ENCODE measurements at places on chromosomes 5 and 9.

GRCh38 chr5:179319741-179320281 lies 25.4 kb downstream of the ADAMTS2 start:
- DNase-seq = no peak

DNA sequence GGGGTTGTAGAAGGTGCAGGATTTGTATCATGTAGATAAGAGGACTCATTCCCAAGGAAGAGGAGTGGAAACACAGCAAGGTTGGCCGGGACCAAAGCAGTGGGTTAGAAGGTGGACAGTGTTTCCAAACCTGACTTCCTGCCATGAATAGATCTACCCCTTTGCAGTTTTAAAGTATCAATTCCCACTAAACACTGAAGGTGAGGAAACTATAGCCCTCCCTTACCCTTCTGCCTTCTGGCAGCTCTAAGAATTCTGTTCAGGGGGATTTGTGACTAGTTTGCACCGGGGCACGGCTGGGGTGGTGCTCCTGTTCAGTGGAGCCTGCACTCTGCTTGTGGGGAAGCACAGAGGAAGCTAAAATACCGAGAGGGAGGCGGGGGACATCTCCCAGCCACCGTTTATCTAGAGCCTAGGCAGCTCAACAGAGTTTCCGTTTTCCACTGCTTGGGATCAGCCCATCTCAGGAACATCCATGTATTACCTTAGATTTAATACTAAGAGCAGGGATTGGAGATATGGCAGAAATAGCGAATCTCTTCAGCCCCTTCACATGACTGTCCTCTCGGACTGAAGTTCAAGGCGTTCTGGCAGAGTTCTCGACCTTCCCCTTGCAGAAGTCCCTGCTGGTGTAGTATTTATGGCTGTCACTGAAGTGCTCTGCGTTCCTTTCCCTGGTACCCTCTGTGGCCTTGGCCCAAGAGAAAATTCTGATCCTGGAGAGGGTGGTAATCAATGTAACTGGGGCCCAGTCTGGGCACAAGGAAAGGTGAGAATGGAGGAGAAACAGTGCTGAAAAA lies 5.4 kb downstream of the ISL1 start:
- DNase-seq = no peak

DNA sequence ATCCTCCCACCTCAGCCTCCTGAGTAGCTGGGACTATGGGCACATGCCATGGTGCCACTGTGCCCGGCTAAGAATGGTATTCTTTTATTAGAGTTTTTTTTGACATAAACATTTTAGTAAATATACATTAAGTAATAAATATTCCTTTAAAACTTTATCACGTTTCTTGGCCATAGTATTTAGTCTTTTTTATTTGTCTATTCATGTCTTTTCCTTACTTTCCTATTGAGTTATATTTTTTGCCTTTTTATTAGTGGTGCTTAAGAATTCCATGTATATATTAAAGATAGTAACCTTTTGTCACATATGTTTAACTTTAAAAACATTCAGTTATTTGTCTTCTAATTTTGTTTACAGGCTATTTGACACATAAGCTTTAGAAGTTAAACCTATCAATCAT lies 73.4 kb downstream of the MARCHF3 start:
- DNase-seq = no peak

DNA sequence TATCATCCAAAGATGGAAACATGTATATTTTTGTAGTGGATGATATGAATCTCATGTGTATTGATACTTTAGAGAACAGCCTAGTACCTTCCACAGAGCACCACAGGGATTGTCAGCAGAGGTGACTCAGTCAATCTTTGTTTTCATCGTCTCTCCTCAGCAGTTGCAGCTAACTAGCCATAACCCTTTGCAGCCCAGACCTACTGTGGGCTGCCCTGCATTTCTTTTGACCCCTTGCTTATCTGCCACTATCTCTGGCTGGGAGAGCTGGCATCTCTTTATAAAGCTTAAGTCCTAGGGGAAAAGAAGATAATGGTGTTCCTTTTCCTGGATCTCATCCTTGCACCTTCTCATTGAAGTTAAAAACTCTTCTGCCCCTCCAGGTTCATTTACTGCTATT lies 28.7 kb downstream of the HMGCR start:
- no peak for DNase-seq

DNA sequence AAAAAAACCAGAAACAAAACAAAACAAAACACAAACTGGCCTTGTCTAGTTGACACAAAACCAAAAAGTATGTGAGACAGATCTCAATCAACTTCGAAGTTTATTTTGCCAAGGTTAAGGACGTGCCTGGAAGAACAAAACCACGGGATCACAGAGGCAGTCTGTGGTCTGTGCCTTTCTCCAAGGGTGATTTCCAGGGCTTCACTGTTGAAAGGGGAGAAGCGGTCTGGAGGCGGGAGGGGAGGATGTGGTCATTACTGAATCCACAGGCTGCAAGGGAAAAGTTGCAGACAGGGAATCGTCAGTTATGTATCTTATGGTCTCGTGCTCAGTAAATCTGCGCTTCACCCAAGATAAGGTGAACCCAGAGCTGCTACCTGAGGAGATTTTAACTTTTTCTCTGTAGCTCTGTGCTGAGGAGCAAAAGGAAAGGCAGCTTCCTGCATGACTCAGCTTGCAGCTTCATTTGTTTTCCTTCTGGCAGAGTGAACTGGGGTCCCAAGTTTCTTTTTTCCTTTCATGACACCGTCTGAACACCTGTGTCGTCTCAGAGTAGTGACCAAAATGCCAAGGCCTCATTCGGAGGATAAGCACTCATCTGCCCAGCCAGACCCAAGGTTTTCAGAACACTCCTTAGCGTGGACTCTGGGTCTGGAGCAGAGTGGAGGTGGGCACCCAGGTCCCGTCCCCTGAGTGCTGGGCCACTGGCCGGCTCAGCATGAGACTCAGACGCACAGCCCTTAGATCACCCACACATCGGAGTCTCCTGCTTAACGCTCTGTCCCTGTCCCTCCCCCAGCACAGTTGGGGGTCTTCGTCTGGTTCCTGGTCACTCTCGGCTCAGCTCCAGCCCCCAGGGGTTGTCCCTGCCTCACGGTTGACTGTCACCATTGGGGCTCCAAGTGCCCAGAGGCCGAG lies 25.9 kb downstream of the ROPN1L start:
- no peak for DNase-seq

- DNase-seq = no peak
Observed at GRCh38 chr5:43316421-43316820, 3.2 kb upstream of the HMGCS1 start.

- DNase-seq = no peak
Observed at GRCh38 chr5:86152988-86153560, 464.7 kb upstream of the COX7C start.

GRCh38 chr5:155699385-155699784 lies 627.6 kb upstream of the SGCD start:
- DNase-seq = no peak

DNA sequence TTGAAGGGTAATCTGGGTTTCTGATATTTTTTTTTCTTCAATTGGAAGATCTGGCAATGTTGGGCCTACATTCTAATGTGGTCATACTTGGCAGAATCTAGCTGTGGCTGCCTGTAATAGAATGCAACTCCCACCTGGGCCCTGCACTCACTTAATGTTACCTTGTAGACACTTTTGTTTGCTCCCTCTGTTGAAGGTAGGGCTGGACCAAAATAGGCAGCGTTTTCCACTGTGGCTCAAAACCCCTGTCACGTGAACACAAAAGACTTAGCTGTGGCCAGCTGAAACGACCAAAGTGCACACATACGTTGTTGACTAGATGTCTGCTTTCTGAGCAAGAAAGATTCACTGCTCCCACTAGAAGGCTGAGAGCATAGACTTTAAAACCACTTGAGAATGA lies 117.6 kb upstream of the HMHB1 start:
- DNase-seq = no peak

GRCh38 chr9:93053781-93054331 lies 4.6 kb upstream of the SUSD3 start:
- DNase-seq = no peak

DNA sequence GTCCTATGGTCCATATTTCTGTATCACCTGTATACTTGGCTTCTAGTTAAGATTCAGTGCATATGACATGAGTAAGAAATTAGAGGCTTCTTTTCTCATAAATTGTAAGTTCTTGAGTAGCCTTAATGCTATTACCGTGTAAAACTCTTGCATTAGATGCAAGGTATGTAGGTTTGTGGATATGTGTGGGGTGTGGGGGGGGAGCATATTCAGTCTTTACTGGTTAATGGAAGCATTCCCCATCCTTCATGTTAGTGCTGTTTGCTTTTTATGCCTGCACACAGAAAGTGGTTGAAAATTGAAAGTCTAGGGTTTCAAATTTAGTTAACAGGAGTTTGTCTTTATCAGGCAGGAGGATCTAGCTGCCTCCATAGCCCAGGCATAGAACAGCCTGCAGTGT lies 16.1 kb downstream of the RAI14 start:
- no peak for DNase-seq

DNA sequence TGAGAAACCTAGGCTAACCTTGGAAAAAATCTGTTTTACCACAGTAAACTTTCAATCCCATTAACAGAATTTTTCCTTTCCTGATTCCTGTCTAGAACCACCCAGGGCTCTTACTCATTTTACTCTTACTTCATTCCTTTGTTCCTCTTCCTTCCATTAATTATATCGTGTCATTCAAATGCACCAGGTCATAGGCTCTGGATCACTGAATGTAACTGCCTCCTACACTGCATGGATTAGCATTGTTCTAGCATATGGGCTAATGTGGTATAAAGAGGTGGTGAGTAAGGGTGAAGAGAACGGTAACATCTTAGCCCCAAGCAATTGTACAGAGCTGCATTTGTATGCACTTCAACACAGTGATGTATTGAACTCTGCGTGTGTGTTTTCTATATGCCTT lies 49.5 kb upstream of the SPINK5 start:
- no peak for DNase-seq

DNA sequence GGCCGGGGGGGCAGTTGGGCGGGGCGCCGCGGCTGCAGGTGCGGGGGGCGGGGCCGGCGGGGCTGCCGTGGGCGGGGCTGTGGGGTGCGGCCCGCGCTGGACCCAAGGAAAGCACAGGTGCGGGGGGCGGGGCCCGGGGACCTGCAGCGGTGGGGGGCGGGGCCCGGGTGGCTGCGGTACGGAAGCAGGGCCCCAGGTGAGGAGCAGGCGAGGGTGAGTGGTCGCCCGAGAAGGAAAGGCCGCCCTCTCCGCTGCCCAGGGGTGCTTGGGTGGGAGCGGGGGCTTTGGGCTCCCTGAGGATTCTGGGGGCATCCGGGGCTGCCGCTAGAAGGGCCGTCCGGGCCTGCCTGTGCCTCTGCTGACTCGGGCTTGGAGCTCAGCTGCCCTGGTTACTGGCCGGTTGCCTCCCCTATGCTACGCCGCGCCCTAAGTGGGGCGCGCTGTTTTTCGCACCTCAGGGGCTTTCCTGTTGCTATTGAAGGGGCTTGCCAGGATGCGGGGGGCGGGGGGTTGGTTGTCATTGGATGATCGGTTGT lies 767 bp downstream of the RALGPS1 start:
- DNase-seq = peak; percentile 79

DNA sequence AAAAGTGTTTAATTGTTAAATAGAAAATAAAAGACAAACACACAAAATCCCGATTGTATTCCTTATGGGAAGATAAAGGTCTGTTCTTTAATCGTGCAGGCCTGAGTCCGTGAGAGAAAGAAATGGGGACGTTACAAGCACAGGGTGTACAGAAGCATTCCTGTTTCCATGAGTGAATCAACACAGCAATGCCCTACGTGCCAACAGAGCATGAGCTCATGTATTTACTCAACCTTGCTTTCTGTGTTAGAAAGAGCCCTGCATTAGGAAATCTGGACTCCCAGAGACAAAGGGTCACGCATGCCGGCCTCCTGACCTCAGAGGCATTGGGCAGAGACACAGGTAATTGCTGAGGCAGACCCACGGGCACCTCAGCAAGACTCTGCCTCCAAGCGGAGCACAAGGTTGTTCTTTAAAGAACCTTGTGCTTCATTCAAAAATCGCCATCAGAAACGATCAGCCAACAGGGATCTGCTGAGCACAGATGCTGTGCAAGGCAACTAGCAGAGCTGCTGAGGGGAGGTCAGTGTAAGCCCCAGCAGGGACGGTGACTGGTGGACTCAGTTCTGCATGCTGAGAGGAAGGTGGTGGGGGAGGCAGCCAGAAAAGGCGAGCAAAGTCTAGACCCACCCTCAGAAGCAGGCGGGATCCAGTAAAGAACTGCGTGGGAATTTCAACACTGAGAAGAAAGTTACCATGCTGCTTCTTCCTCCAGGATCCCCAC lies 101.0 kb downstream of the TLE1 start:
- no peak for DNase-seq

DNA sequence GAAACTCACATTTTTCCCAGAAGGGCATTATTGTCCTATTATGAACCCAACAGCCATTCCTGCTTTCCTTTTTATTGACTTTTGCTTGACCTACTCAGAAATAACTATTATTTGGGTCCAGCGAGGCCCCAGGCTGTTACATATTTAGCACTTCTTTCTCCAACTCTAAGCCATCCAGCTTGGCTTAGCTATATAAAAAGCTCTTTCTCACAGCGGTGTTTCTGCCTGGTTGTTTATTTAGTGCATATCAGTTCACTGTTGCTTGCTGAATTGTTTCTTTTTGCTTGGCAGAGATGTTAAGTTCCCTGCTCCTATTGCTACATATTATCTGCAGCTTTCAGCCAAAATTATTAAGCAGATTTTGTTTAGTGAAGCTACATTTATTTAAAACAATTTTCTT lies 1156.8 kb upstream of the SEMA6A start:
- no peak for DNase-seq

- no peak for DNase-seq
Observed at GRCh38 chr5:115948091-115948534, 14.2 kb upstream of the LVRN start.

DNA sequence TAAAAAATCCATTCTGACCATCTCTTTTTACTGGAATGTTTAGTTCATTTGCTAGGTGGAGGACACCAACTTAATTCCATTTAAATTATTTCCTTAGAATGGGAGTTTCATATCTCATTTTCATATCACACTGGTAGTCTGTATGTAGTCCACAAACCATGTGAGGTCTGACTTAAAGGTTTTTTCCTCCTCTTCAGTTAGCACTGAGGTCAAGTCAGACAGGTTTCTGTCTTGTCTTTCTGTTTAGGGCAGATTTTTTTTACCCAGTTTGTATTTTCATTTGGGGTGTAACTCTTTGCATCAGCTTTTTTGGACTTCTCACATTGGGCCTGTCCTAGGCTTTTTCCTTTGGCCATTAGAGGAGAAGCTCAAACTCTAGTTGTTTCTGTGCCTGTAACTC lies 75.3 kb downstream of the RANBP17 start:
- no peak for DNase-seq

- DNase-seq = no peak
Observed at GRCh38 chr5:32325062-32325461, 12.3 kb upstream of the MTMR12 start.

Measured in activated effector memory CD4-positive, alpha-beta T cell treated with anti-CD3 and anti-CD28 coated beads, Interleukin-2, amount 50 U/mL, for 16 hours (primary cell).